CMK (cell line): ENCODE measurements at places on chromosomes 3 and 15.

DNA sequence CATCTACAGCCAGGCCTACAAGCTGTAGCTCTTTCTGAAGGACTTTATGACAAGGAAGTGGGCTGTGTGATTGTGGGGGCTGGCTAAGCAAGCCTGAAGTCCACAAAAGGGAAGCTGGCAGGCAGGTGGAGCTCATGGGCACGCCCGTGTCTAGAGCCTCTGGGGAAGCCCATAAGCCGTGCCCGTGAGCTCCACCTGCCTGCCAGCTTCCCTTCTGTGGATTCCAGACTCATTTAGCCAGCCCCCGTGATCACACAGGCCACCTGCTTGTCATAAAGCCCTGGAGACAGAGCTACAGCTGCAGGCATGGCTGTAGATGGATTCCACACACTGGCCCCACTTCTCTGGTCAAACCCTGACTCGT lies 15.2 kb downstream of the EFCC1 start:
- peak; percentile 53 for DNase-seq

DNA sequence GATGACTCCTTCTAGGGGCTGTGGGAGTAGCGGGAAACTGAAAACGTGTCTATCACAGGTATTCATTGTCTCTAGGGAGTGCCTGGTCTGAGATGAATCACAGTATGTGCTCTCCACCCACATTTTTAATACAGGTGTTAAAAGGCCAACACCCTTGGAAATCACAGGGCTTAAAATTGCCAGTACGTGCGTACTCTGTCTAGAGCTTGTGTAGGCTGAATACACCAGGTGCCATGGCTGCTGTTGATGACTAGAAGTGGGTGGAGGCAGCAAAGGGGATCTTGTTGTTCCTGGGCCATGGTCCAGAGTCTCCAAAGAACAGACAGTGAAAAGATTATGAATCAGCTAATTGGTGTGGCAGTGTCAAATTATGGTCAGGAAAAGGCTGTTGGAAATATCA lies 35.1 kb upstream of the P3H2 start:
- no peak for DNase-seq

DNA sequence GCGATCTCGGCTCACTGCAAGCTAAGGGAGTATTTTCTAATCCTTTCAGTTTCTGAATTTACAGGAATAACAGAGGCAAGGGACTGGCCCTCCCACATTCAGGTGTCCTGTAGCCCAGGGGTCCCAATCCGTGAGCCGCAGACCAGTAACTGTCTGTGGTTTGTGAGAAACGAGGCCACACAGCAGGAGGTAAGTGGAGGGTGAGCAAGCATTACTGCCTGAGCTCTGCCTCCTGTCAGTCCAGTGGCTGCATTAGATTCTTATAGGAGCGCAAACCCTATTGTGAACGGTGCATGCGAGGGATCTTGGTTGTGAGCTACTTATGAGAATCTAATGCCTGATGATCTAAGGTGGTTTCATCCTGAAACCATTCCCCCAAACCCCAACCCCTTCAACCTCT lies 5.0 kb upstream of the IL17RC start:
- DNase-seq = no peak

- DNase-seq = peak; percentile 63
Measured at GRCh38 chr3:50572158-50572557, 2.8 kb downstream of the HEMK1 start.

GRCh38 chr3:58482917-58483636 lies 8.8 kb upstream of the KCTD6 start:
- DNase-seq = no peak
